Retina (tissue), 1 donor: ENCODE measurements at places on chromosomes 7 and 10.

DNA sequence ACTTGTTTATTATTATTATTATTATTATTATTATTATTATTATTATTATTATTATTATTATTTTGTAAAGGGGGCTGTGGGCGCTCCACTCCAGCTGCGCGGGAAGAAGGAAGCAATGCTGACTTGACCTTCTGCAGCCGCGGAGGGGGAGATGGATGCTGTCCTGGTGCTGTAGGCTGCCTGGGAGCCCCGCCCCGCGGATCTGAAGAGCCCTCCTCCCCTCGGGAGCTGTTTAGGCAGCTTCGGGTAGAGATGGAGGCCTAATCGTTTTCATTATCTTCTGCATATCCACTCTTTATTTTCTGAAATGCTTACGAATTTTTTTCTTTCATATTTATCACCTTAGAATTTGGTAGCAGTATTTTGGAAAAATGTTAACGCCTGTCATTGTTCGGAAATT, 101.2 kb upstream of the KLF6 start:
- peak; percentile 36 for DNase-seq

GRCh38 chr10:112304267-112304859, 21.2 kb downstream of the TECTB start:
- no peak for DNase-seq

DNA sequence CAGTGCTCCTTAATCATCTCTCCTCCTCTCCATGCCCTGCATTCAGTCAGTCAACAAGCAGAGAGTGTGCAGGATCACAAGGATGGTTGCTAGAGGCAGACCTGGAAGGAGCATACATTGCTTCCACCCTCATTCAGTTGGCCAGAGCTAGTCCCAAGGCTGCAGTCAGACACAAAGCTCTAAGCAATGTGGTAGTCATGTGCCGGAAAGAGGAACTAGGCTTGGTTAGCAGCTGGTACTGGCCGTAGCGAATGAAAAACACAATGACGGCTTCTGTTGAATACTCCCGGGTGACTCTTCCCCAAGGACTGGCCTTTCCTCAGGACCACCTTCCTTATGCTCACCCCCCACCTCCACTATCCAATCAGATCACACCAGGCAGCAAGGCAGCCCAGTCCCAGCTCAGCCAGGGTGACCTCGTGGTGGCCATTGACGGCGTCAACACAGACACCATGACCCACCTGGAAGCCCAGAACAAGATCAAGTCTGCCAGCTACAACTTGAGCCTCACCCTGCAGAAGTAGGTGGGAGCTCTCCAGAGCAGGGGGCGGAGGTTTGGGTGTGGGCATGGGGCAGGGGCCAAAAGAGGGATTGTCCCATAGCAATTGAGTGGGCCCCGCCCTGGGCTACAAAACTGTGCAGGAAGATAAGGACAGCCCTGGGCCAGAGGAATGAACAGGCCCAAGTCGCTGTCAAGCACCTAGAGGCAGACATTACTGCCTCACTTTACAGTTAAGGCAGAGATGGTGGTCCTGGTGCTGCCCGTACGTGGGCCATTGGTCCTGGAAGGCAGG, 10.9 kb downstream of the LDB3 start:
- no peak for DNase-seq

DNA sequence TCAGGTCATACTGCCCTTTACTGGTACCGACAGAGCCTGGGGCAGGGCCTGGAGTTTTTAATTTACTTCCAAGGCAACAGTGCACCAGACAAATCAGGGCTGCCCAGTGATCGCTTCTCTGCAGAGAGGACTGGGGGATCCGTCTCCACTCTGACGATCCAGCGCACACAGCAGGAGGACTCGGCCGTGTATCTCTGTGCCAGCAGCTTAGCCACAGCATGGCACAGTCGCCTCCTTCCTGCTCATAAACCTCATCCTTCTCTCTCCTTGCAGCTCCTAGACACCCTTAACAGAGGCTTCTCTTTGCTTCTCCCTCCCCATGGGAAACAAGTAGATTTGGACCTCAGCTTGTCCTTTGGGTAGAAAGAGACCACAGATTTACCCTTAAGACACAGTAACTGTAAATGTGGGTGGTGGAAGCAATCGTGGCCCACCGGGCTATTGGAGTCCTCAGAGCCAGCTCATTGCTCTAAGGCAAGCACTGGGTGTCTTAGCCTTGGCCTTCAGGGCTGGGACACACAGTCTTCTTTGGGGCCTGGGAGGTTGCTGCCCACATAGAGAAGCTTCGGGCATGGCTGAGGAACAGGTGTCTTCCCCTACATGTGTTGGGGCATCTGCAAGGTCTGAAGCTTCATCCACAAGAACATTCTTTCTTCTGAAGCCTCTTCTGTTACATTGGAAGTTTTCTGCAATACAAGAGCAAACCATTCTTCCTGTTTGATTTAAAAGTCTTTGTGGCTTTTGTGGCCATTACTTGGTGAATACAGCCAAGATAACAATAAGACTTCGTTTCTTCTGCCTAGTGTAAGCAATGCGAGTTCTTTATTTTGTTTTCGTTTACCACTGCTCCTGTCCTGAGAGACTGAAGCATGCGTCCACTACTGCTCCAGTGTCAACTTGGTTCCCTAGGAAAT, 95.5 kb upstream of the PRSS58 start:
- no peak for DNase-seq

DNA sequence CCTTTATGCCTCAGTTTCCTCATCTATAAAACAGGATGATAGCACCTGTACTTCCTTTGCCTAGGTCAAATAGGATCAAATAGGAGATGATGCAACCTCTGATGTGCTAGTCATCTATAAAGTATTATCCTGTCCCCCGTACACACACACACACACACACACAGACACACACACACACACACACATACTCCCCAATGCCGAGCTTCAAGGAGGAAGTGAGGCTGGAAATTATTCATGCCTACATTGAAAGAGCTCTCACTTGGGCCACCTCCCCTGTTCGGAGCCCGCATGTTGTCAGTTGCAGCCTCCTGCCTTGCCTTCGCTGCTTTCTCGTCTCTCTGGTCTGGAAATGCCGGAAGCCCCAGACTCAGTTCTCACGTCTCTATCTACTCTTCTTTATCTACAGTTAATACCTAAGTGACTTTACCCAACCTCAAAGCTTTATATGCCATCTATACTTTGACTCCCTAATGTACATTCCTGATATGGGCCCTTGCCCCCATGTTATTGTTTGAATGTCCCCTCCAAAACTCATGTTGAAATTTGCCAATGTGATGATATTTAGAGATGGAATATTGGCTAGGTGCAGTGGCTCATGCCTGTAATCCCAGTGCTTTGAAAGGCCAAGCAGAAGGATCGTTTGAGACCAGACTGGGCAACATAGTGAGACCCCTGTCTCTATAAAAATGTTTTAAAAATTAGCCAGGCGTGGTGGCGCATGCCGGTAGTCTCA, 6.9 kb upstream of the UBE2H start:
- no peak for DNase-seq

GRCh38 chr10:11440250-11441150, 170.9 kb downstream of the USP6NL start:
- no peak for DNase-seq

GRCh38 chr10:108970016-108970415, 953.3 kb downstream of the XPNPEP1 start:
- DNase-seq: peak; percentile 35

- no peak for DNase-seq
Measured at GRCh38 chr7:11026452-11027359, 53.0 kb downstream of the PHF14 start.

GRCh38 chr10:97333351-97333600, 1.3 kb downstream of the FRAT2 start:
- no peak for DNase-seq

DNA sequence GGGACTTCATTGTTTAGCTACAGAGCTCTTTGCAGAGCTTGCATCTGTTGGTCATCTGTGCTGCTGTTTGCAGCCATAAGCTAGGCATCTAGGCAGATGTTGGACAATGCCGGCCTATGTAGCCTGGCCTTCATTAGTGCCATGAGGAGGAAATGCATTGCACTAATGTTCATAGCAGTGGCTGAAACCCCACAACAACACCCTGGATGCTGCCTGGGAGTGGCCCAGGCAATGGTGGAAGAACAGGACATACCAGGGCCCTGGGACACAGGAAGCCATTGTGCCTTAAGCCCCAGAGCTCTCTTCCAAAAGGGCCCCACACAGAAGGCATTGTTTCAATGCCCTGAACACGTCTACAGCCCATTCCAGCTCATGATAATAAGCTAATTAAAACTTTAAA, 131.5 kb upstream of the LYZL1 start:
- DNase-seq: peak; percentile 15

GRCh38 chr7:30557245-30557644, 37.4 kb upstream of the GARS1 start:
- DNase-seq: no peak

DNA sequence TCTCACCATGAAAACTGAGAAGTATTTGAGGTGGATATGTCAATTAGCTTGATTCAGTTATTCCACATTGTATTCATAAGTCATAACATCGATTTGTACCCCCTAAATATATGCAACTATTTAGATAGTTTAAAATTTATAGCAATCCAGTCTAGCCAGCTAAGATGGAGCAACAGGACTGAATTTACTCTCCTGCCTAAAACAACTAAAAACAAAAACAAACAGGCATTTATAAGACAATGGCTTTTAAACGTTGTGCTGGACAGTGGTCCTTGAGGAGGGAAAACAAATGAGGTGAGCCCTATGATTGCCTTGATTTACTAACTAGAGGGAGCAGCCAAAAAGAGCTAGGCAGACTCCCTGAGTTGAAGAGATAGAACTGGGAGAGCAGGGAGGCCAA, 814 bp upstream of the GPAM start:
- DNase-seq: no peak

DNA sequence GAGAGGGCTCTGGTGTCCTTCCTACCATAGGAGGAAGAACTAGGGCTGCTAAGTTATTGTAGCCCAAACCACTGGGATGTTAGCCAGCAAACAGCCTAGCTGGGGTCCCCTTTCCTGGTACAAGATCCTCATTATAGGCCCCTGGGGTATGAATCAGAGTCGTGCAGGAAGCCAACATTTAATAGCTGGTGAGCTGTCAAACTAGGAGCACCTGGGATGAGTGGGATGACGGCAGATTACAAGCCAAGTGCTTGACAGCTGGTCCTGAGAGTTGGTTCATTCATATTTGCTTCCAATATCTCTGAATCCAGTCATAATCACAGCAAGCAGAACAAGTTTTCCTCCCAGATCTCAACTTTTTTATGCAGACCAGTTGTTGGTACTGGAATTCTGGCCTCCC, 25.1 kb upstream of the DNAJB12 start:
- no peak for DNase-seq

GRCh38 chr10:126225672-126226008, 162.6 kb downstream of the ADAM12 start:
- DNase-seq: no peak

- no peak for DNase-seq
Measured at GRCh38 chr10:88226071-88226659, 357.0 kb downstream of the RNLS start.

DNA sequence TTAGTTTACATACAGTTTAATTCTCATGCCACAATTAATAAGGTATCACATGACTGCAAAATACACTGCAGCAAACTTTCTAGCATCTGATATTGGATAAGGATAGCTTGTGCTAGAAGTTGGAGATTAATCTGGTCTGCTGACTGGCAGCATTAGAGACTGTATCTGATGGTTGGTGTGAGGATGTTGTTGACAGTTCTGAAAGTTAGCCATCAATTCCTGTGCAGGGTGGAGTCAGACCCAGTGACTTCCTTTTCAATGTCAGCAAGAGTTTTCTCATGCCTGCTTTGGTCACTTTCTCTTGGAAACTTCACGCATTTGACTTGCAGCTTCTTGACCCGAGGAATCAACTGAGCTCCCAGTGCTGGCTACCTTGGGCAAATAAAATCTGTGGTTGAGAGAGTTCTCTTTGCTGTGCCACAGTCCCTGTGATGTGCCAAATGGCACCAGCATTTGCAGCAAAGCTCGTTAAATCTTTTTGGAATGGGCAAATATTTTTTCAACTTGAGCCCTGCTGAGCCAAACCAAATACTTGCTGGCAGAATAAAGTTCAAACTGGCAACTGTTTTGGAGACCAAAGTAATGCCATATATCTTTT, 233.0 kb downstream of the TRIL start:
- no peak for DNase-seq

DNA sequence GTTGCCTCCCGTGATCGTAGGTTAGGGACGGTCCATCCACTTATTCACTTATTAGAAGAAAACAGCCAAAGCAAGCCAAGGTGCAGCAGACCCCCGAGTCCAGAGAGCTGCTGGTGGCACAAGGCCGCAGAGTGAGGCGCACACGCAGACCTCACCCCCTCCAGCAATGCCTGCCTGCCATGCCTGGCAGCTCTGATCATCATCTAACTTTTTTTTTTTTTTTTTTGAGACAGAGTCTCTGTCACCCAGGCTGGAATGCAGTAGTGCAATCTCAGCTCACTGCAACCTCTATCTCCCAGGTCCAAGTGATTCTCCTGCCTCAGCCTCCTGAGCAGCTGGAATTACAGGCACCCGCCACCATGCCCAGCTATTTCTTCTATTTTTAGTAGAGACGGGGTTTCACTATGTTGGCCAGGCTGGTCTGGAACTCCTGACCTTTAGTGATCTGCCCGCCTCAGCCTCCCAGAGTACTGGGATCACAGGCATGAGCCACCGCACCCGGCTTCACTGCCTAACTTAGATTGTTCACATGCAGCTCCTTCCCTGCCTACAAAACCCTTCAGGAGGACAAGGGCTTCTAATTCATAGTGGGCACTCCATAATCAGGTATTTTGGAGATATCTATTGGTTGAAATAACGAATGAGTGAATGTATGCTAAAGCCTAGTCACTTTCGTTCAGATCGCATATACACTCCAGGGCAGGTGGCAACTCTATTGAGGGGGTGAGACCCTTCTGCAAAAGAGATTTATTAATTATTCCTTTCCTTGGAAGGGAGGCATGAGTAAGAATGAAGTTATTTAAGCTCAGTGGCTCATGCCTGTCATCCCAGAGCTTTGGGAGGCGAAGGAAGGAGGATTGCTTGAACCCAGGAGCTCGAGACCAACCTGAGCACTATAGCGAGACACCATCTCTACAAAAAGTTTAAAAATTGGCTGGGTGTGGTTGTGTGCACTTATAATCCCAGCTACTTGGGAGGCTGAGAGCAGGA, 15.9 kb downstream of the TRIM56 start:
- DNase-seq: no peak

DNA sequence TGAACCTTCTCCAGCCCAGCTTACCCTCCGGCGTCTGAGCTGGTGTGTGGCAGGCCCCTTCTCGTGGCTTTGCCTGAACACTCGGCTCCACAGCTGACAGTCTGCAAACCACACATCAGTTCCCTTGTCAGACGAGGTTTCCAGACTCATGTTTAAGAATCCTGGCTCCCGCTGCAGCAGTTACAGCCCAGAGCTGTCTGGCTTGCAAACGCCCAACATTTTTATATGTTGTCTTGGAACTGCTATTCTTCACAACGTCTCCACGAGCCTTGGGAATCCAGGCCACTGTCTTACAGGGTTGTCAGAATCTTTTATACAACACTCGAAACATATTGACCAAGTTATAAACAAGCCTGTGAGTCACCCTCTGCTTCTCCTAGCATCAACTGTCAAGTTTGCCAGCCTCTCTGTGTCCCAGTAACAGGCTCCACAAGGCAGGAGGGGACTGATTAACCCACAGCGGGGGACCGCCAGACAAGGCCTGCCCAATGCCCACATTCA, 68.1 kb downstream of the TNS3 start:
- DNase-seq: peak; percentile 81

- no peak for DNase-seq
Measured at GRCh38 chr7:28037220-28038010, 143.2 kb downstream of the JAZF1 start.
